ENCODE measurements at places on chromosomes 1 and 21. TPM values are rescaled to one million over a fixed set of nuclear protein-coding genes. Genes with fewer than 3 reads are reported as not detected.

- DNase-seq, result peak; percentile 66
Measured at GRCh38 chr1:198880818-198881597, 242.2 kb downstream of the PTPRC start.

GRCh38 chr1:7493711-7494454 lies 277.2 kb upstream of the VAMP3 start:
- no peak for DNase-seq

SPRR4 gene
- not detected for total RNA-seq

TMEM82 gene
- not detected for total RNA-seq
